ENCODE measurements at places on chromosomes 7 and 10.

- DNase-seq: no peak
Observed at GRCh38 chr10:71220689-71221540, 8.5 kb downstream of the UNC5B start.

DNA sequence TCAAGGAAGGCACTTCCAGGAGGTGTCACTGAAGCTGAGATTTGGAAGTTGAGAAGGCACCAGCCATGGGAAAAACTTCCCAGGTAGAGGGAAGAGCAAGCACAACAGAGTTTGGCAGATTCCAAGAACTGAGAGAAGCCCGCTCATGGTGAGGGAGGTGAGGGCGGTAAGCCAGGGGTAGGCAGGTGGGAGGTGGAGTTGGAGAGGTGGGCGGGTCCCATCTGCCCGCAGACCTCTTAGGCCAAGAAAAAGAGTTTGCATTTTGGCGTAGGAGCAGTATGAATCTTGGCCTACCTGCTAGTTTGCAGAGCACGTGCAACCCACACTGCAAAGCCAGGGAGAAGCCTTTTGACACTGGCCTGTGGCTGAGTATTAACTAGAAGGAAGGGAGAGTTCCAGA, 18.8 kb downstream of the FRMPD2 start:
- DNase-seq: no peak

DNA sequence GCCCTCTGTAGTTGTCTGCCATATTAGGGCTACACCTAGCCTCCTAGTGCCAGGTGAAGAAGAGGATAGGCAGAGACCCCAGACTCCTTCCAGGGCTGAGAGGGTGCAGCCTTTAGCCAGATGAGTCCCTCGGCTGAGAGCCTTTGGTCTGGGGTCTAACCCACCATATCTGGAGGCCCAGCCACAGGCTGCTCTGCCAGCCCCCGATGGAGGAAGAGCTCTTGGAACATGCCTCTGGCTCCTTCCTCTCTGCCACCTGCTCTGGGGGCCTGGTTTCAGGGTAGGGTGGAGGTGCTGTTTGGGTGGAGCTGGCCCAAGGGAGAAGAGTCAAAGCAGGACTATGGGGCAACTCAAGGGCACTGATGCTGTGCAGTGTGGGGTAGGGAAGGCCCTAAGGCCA, 1.4 kb downstream of the LRRC18 start:
- DNase-seq: no peak

DNA sequence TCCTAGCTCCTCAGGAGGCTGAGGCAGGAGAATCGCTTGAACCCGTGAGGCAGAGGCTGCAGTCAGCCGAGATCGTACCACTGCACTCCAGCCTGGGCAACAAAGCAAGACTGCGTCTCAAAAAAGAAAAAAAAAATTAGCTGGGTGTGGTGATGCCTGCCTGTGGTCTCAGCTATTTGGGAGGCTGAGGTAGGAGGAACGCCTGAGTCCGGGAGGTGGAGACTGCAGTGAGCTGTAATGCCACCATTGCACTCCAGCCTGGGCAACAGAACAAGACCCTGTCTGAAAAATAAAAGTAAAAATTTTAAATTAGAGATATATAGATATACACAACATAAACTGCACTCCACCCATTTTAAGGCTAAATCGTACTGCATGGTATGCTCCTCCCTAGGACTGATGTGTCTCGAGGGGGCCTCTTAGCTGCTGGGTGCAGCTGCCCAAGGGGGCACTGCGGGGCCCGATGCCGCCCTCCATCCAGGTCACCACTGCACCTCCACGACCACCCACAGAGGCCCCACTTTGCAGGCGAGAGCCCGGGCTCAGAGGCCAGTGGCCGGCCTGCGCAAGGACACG, 40.9 kb upstream of the FOXK1 start:
- no peak for DNase-seq

- no peak for DNase-seq
Observed at GRCh38 chr7:13639396-13639795, 350.1 kb downstream of the ETV1 start.
